Heart left ventricle (tissue), 16 donors: ENCODE measurements at places on chromosomes 3 and 15. TPM values are rescaled to one million over a fixed set of nuclear protein-coding genes. Genes with fewer than 3 reads are reported as not detected.

DNA sequence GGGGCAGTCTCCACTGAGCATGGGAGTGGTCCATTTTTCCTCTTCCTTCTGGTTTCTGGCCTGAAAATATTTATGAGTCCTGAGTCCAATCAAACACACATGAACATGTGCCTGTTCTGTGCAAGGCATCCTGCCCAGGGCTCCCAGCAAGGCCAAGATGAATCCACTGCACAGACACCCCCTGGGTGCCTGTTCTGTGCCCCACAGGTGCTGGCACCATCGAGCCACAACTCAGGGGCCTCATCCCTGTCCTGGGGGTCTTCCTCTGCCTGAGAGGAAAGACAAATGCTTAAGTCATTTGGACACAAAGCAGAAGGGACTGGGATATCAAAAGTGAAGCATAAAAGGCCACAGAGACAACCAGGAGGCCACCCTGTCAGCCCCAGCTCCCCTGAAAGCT lies 87.4 kb upstream of the IQSEC1 start:
- DNase-seq: no peak

DNA sequence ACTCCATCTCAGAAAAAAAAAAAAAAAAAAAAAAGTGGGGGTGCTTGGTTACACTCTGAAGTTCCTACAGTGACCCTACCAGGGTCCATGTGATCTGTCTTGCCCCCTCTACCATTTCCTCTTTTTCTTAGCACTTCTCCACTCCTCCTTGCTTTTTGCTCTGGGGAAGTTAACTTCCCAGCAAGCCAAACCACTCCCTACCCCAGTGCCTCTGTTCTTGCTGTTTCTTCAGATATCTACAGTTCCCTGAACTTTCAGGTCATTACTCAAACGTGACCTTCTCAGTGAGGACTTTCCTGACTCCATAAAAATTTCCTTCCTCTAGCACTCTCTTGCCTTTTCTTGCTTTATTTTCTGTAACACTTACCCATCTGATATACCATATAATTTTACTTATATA lies 61.1 kb upstream of the GCNT3 start:
- no peak for DNase-seq

DNA sequence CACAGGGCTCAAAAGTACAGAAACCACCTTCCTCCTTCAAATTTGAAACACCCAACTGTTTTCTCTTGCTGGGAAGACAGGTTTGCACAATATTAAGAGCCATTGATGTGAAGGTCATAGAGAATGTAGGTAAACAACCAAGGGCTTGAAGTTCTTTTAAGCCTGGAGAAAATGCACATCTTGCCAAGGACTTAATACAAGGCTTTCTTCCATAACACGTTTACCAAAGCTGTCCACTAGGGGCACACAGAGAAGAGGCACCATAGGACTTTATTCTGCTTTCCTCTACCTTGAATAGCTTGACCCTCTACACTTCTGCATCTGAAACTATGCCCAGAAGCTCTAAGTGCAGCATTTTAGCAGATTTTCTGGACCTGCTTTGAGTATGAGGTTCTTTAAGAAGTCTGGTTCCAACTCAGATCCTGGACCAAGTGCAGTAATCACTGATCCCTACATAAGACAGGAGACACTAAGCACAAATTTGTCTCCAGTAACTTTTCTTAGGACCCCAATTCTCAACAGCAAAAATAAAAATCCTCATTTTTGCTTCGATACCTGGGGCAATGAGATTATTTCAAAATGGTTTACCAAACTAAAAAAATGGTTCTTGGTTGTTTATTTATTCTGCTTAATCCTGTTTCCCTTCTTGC lies 138.0 kb downstream of the FBN1 start:
- no peak for DNase-seq

- DNase-seq: no peak
Measured at GRCh38 chr15:52243697-52244555, 51.7 kb downstream of the MYO5C start.

DNA sequence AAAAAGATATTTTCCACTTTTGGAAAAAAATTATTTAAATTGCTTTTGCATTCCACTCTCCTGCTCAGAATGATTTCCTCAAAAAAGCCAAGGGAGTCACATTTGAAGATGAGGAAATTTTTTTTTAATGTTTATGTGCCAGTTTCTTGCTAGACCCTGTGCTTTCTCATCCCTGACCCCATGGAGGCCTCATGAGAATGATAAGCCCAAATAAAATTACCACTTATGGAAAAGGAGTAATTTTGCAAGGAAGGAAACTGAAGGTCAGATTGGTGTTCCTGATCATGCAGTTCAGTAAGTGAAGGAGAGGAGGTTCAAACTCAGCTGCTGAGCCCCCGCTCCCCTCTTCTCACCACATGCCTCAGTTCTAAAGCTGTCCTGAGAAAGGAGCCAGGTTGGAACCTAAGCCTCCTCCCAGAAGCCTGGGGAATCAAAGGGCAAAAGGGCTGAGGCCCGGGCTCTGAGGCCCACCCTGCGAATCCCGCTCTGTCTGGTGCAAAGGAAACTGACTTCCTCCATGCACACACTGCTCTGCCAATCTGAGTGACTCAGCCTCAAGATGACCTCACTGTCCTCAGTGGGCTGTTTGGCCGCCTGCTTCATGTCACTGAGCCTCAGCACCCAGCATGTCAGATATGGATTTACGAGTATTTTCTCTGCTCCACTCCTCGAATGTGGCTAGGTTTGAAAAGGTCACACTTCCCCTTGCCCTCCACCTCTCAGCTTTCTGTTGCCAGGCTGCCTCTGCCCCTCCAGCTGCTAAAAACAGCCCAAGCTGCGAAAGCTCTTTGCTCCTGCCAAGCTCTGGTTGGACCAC lies 56.9 kb upstream of the FLNB start:
- peak; percentile 82 for DNase-seq

DNA sequence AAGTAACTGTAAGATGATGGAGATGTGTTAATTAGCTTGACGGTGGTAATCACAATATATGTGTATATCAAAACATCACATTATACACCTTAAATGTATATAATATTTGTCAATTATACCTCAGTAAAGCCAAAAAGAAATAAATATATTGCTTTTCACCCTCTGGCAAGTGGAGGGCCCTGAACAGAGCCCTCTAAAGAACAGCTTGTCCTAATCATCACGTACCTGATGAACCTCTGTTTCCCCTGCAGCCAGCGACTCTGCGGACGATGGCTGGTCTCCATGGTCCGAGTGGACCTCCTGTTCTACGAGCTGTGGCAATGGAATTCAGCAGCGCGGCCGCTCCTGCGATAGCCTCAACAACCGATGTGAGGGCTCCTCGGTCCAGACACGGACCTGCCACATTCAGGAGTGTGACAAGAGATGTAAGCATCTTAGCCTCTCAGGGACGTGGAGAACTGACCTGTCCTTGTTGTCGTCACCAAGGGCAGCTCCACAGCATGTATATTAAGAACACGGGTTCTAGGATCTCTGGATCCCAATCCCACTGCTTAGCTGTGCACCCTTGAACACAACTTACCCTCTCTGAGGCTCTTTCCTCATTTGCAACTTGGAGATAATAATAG lies 6.3 kb downstream of the THBS1 start:
- DNase-seq: no peak

- no peak for DNase-seq
Measured at GRCh38 chr3:190401963-190402362, 14.0 kb downstream of the CLDN16 start.

- DNase-seq: no peak
Measured at GRCh38 chr3:120349855-120350125, 636 bp upstream of the LRRC58 start.

GRCh38 chr3:134511500-134511899 lies 25.6 kb downstream of the CEP63 start:
- no peak for DNase-seq

- DNase-seq: no peak
Measured at GRCh38 chr3:168273917-168274316, 178.2 kb upstream of the GOLIM4 start.

DNA sequence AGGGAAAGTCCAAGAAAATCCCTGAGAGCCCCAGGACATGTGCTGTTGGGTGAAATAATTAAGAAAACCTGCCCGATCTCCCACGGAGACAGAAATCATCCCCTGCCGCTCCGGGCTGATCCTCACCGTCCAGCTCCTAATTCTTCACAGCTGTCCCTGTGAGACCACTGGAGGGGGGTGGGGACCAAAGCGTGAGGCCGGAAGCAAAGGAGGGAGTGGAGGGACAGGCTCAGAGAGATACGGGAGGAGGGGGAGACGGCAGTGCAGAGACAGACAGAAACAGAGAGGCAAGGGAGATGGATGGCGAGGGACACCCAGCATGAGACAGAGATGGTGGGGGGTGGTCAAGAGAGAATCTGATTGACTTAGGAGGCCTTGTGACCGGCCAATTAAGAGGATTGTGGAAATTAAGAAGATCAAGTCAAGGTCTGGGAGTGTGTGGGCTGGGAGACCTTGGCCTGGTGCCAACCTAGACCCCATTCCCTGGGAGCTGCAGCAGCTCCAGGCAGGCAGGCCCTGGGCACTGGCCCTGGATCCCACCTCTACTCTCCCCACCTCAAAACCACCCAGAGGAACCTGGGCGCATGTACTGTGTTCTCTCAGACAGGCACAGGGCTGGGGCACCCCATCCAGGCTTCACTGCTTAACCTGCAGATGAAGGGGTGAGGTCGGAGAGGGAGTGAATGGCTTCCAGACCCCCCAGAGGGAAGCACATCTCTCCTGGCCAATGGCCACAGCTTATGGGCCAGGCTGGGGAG lies 113.2 kb upstream of the ALDH1A3 start:
- no peak for DNase-seq

DNA sequence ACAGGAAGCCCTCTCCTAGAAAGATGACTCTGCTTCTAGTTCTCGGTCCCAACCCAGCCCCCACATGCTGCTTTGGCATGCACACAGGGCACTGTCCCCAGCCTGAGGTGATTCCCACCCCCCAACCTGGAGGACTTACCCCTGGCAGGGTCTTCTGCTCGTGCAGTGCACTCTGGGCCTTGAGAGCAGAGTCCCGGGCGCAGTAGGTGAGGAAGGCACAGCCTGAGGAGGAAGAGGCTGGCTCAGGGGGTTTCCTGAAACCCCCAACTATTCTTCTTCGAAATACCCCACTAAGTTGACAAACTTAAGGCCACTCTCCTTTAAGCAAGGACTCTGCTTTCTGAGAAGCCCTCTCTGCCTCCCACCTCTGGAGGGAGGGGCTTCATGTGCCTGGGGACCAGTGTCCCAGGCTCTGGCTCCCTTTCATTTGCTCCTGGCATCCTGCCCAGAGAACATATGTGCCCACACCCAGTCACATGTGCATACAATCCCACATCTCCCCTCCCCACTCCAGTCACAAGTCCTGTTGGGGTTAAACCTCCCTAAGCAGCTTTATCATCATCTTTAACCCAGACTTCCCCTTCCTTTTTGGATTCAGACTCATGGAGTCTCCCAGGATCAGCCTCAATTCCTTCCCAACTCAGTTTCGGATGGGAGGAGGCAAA lies 4.1 kb downstream of the CELF6 start:
- DNase-seq: no peak

DNA sequence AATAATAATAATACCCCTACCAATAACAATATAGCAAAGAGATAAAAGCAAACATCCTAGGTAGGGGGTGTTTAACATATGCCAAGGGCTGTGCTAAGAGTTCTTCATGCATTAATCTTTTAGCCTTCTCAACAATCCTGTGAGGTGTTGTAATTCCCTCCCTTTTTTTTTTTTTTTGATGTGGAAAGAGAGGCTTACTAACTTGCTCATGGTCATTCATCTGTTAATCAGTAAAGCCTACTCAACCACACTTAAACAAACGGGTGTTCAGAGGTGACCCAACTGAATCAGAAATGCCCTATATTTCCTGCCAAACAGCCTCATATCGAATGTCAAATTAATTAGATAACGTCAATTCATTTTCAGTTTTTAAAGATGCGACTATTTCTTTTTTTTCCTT lies 232.1 kb downstream of the CTNNB1 start:
- DNase-seq: no peak

DNA sequence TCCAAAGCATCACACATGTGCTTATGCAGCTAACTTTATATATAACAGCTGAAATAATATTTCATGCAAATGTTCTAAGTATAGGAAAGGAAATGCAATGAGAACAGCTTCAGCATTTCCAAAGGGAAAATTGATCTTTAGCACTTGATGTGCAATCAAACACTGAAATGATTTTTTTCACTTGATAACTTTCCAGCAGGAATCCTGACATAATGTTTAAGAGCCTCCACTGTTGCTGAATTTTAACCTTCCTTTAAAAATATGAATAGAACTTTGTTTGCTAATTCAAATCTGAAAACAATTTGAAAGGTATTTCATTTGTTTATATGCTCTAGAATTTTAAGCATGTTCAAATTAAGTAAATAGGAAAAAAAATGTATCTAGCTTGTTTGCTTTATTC lies 96.9 kb upstream of the STRIT1 start:
- no peak for DNase-seq

DNA sequence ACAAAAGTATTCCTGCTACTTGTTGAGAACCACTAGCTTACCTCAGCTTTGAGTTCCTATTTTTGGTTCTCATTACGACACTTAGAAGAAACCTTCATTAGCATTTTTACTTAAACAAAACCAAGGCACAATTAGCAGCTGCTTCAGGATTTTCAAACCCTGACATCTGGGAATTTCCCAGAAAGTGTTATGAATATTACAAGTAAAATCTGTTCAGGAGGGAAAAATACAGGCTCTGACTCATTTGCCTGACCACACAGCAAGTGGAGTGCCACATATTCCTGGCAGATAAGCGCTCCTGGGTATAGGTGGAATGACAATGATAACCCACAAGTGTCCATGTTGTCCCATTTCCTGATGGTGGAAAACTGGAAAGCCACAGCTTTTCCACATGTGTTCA lies 10.3 kb upstream of the RFTN1 start:
- DNase-seq: no peak

GRCh38 chr3:169509780-169510692 lies 153.5 kb downstream of the MECOM start:
- DNase-seq: no peak

DNA sequence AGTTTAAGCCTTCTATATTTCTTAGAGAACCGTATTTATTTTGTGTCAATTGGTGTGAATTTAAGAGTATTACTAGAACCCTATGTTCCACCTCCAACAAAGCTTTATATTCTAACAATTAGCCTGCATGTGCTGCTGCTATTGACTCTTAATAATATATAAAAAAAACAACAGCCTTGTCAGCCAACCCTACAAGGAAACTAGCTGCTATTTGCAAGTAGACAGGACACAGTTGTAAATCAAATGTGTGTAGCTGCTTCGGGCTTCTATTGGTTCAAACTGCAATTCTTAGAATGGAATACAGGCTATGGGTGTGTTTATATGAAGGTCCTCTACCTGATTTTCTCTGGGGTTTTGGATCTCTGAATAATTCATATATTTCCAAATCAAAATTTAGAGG lies 60.7 kb downstream of the ZBTB20 start:
- DNase-seq: no peak

LCMT2 gene
- polyA plus RNA-seq: 5.4 TPM

CPN2 gene
- polyA plus RNA-seq: 0.72 TPM

AP3B2 gene
- polyA plus RNA-seq: 0.06 TPM

DOCK3 gene
- 2.0 TPM for polyA plus RNA-seq

KLF15 gene
- 70.6 TPM for polyA plus RNA-seq

HIGD2B gene
- not detected for polyA plus RNA-seq

REC114 gene
- polyA plus RNA-seq: 0.23 TPM

PDZRN3 gene
- polyA plus RNA-seq: 30.2 TPM

PIERCE2 gene
- polyA plus RNA-seq: 13.1 TPM

ACP3 gene
- 0.08 TPM for polyA plus RNA-seq

HTR3E gene
- polyA plus RNA-seq: not detected

TFG gene
- polyA plus RNA-seq: 115 TPM

SOX2 gene
- 0.11 TPM for polyA plus RNA-seq

SLC26A6 gene
- polyA plus RNA-seq: 10.0 TPM

TP63 gene
- polyA plus RNA-seq: 0.11 TPM

UPK1B gene
- polyA plus RNA-seq: not detected

BNC1 gene
- polyA plus RNA-seq: 0.08 TPM

PP2D1 gene
- not detected for polyA plus RNA-seq

MCCC1 gene
- 32.8 TPM for polyA plus RNA-seq

PLD1 gene
- polyA plus RNA-seq: 12.3 TPM
